Dermis blood vessel endothelial cell (primary cell): ENCODE measurements at places on chromosomes 6 and 20.
A peak's percentile ranks its signal among the peaks of the same experiment; 100 is the strongest.

- DNase-seq = no peak
Measured at GRCh38 chr20:24158281-24158680, 169.7 kb upstream of the GGTLC1 start.

GRCh38 chr6:13433709-13434121 is 53.7 kb downstream of the GFOD1 start:
- DNase-seq = no peak

GRCh38 chr6:147779624-147780023 is 271.1 kb downstream of the SAMD5 start:
- DNase-seq = no peak

DNA sequence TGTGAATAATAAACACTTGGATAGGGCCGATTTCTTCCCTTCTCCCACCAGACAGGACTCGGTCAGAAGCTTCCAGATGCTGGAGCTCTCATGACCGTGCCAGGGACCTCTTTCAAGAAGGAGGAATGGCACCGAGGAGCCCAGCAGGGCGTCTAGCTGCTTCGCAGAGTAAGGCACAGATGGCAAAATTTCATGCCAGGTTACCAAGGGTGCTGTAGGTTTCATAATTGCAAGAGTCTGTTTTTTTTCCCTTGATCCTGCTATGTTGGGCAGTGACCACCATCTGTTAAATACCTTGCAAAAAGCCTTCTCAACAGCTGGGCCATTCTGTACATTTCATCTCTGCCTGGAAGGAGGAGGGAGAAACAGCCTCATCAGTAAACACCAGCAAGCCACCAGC is 111.8 kb downstream of the EDN3 start:
- no peak for DNase-seq

GRCh38 chr6:104118274-104118673 is 741.4 kb downstream of the HACE1 start:
- peak; percentile 5 for DNase-seq

- DNase-seq = no peak
Measured at GRCh38 chr6:160055378-160055777, 66.2 kb upstream of the SLC22A1 start.

GRCh38 chr6:34970957-34971356 is 81.9 kb downstream of the ANKS1A start:
- no peak for DNase-seq

GRCh38 chr6:518218-518617 is 126.7 kb downstream of the IRF4 start:
- no peak for DNase-seq

- no peak for DNase-seq
Measured at GRCh38 chr6:129753422-129753821, 43.4 kb upstream of the ARHGAP18 start.

DNA sequence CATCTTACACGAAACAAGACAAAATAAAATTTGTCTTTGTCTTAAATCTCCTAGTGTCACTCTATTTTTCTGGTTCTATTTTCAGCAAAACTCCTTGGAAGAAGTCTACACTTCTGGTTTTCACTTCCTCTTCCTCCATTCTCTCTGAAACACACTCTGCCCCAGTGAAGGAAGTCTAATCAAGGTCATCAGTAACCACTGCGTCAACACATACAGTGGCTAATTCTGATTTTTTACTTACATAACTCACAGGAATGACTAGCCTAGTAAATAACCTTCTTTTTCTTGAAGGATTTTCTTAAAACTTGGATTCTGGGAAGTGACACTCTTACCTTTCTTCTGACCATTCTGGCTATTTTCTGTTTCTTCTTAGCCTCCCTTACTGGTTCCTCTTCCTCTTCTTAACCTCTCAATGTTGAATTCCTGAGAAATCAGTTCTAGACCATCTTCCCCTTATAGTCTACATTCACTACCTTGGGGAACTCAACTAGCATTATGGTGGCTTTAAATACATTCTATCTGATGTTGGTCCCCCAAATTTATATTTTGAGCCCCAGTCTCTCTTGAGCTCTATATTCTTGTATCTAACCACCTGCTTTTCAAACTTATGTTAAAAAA is 37.5 kb downstream of the AIG1 start:
- peak; percentile 22 for DNase-seq

DNA sequence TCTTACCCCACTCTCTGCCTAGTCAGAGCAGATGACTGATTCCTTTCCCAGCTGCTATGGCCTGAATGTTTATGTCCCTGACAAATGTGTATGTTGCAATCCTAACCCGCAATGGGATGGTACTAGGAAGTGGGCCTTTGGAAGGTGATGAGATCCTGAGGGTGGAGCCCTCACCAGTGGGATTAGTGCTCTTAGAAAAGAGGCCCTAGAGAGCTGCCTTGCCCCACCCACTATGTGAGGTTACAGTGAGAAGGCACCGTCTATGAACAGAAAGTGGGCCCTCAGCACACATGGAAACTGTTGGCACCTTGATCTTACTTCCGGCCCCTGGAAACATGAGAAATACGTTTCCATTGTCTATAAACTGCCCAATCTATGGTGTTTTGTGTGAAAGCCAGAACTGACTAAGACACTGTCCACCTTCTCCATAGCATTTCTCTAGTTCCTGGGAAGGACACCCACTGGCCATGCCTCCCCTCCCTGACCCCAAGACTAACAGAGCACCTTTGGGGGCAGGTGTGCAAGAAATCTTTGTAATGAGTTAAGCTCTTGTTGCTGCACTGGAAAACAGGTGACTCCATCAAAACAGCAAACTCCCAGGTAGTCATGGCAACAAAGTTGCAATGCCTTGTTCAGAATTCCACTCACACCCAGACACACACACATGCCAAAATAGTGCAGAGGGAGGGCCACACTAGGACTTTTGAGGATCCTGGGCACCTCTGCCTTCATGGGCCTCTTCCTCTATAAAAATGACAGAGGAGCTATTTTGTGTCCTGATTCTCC is 16.2 kb downstream of the GABRR2 start:
- peak; percentile 75 for DNase-seq

DNA sequence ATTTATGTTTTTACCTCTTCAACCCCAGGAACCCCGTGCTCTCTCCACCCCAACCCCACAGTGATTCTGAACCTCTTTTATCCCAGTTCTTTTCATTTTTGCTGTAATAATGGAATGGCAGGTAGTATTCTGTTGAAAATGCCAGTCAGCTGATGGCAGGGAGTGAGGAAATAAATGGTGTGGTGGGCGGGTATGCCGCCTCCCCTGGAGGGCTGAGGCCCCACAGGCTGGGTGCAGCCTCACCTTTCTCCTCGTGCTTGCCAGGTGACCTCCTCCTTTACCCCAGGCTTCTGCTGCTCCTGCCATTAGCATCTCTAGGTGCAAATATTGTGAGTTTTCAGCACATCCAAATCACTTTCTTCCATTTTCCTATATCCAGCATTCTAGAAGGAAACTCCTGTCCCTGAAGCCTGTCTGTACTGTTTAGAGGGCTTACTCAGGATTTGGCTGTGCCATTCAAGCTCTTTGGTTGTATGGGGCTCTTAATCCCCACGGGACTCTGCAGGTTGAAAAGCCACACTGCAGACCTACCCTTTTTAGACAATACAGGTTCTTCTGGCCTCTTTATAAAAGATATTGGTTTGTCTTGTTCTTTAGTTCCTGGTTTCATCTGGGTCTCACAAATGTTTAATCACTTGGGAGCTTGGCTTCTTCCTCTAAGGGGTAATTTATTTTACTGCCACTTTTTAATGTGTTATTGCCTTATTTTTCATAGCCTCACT is 201.8 kb downstream of the JARID2 start:
- DNase-seq = no peak

DNA sequence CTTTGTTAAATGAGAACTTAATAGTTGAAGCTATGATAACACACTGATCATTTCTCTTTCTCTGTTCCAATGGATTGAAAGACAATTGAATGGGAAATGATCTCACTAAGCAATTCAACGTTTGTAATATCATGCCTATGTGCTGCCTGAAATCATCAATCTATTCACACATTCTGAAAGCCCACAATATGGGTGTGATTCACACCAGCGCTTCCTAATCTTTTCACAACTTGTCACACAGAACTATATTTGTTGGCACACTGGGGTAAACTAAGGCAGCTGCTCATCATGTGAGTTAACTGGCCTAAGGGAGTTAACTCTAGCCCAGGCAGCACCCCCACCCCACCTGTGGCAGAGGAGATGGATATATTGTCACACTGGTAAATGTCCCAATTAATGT is 37.1 kb upstream of the UTRN start:
- peak; percentile 27 for DNase-seq

DNA sequence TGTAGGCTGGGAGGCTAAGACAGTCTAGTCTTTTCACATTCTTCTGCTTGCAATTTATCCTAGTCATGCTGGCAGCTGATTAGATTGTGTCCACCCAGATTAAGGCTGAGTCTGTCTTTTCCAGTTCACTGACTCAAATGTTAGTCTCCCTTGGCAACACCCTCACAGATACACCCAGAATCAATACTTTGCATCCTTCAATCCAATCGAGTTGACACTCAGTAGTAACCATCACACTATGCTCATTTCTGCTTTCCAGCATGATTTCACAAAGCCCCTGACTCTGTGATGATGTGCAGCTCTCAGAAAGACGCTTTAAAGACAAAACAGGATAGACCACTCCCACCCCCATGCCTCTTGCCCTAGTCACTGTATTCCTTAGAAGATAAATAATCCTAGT is 693.0 kb downstream of the HTR1B start:
- no peak for DNase-seq

DNA sequence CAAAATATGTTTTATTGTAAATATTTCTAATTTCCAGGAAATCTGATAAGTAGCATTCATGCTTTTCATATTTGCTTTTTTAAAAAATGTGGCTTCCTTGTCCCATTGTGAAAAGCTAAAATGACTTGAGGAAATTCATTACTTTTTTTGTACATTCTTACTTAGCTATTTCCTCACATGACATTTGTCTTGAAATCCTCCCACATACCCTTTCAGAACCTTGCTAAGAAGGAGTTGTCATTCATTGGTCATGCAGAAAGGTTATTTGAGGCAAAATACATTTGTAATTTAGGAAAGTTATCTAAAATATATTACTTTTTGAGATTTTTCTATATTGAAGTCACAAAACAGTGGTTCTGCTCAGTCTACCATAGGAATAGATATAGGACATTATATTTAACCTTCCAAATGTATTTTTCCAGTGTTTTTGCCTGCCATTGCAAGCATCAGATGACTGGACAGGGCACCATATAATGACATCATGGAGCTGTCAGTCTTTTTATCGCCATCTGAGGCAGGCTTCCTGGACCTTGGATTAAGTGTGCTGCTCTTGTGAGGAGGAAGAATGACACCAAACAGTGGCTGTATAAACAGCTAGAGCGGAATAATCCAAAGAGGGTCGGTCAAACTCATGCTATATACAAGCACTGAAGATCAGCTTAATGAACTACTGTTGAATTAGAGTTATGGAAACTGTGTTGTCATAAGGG is 109.4 kb upstream of the HCRTR2 start:
- no peak for DNase-seq

GRCh38 chr6:156543431-156543830 is 233.7 kb upstream of the ARID1B start:
- DNase-seq = no peak

DNA sequence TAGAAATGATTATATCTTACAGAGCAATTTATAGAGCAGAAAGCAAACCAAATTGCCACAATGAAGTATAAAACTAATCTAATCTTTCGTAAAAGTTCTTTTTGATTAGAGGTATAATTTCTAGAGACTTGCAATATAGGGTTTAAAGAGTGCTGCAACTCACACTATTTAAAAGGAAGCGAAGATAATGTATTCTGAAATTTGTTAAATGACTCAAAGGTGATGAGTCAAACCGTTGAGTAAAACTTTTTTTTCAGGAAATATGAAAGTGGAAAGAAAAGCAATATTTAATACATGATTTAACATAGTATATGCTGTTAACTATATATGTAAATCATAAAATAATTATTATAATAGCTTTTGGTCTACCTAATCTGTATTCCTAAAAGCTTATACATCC is 133.6 kb downstream of the SYNE1 start:
- DNase-seq = peak; percentile 1

GRCh38 chr6:82073484-82073883 is 174.1 kb downstream of the IBTK start:
- no peak for DNase-seq

DNA sequence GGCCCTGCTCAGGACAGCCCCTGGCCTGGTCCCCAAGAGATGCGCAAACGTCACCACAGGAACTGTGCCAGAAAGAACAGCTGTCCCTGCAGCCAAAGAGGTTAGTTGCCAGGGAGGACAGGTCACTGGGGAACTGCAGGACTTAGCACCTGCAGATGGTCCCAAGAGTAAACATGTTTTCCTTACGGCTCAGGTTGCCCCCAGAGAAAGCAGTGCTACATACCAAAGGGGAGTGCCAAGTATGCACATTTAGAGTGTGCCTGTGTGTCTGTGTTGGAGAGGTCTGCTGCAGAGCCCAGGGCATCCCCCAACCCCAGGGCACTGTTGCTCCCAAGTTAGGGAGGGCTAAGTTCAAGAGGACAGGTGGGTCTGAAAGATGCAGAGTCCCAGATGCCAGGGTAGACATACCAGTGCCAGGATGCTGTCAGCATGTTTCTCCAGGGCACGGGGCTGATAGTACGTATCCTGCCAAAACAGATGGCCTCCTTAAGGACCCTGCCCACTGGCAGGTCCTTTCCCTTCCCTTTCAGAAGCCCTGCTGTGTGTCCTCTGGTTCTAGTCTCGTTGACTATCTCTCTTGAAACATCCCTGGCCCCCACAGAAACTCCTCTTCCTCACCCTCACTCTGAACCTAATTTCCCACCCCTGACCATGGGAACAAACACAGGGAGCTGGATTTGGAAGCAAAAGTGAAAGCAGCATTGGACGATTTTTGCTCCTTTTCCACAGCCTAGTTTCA is 1.3 kb downstream of the ABHD16A start:
- DNase-seq = peak; percentile 37

- DNase-seq = no peak
Measured at GRCh38 chr20:46893877-46894578, 615 bp upstream of the EYA2 start.
